ENCODE measurements at places on chromosomes 1 and 21. TPM values are rescaled to one million over a fixed set of nuclear protein-coding genes. Genes with fewer than 3 reads are reported as not detected.

- no peak for DNase-seq
- H3K36me3 ChIP-seq, result no peaks in the 10 kb centered on the region
- no peaks in the 10 kb centered on the region for H3K27me3 ChIP-seq
- peaks cover 8% of the 10 kb centered on the region for H3K4me1 ChIP-seq
- H3K4me3 ChIP-seq, result no peak overlapping the region
- no peak overlapping the region for H3K27ac ChIP-seq
Observed at GRCh38 chr1:85409516-85409915, 55.4 kb downstream of the DDAH1 start.

Gene A3GALT2
- total RNA-seq, result not detected

Gene SLC25A34
- 11.3 TPM for total RNA-seq

DNA sequence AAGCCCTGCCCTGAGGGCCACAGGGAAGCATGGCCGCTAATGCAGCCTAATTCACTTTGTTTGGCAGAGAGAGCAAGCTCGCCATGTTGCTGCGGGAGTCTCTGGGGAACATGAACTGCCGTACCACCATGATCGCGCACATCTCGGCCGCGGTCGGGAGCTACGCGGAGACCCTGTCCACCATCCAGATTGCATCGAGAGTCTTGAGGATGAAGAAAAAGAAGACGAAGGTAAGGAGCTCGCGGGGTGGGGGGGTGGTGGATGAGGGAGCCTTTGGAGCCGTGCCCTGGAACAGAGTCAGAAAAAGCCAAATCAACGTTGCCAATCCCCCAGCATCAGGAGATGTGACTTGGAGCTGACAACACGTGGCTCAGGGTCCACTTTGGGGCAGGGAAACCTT lies 529.4 kb downstream of the KIF26B start:
- no peaks in the 10 kb centered on the region for H3K27me3 ChIP-seq
- no peaks in the 10 kb centered on the region for H3K36me3 ChIP-seq
- DNase-seq, result no peak
- no peak overlapping the region for H3K4me3 ChIP-seq

GRCh38 chr1:2823921-2824610 lies 22.6 kb upstream of the TTC34 start:
- DNase-seq, result no peak
- peaks cover 5% of the 10 kb centered on the region for H3K4me1 ChIP-seq
- no peak overlapping the region for H3K4me3 ChIP-seq
- peaks cover 8% of the 10 kb centered on the region for H3K27me3 ChIP-seq
- H3K36me3 ChIP-seq, result no peaks in the 10 kb centered on the region

Gene KRTAP19-7
- not detected for total RNA-seq

Gene CBS
- 10.3 TPM for total RNA-seq

- no peaks in the 10 kb centered on the region for H3K27me3 ChIP-seq
- no peak for DNase-seq
- no peak overlapping the region for H3K27ac ChIP-seq
- no peaks in the 10 kb centered on the region for H3K36me3 ChIP-seq
Observed at GRCh38 chr21:44295646-44296045, 4.2 kb upstream of the PFKL start.

Gene SRSF10
- 118 TPM for total RNA-seq

- no peak for DNase-seq
- H3K36me3 ChIP-seq, result no peaks in the 10 kb centered on the region
- H3K4me1 ChIP-seq, result no peaks in the 10 kb centered on the region
- no peaks in the 10 kb centered on the region for H3K27me3 ChIP-seq
Observed at GRCh38 chr1:23632479-23633160, 59.0 kb upstream of the RPL11 start.

DNA sequence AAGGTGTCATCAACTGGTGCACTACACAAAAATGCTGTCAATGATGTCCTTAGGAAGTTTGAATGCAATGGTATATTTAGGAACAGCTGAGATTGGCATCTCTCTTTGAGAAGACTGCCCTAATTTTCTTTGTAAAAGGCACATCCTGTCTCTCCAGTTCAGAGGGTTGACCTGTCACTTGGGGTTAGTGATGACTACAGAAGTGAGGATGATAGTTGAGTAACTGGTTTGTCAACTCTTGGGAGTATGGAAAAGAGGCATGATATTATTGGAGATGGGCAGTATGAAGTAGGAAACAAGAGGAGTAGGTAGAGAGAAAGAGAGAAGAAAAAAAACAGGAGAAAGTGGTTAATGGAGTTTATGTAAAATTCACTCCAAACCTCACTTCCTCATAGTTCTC lies 40.4 kb upstream of the PIGC start:
- H3K4me3 ChIP-seq, result no peak overlapping the region
- H3K4me1 ChIP-seq, result no peaks in the 10 kb centered on the region
- no peaks in the 10 kb centered on the region for H3K27me3 ChIP-seq
- DNase-seq, result no peak
- H3K36me3 ChIP-seq, result no peaks in the 10 kb centered on the region

GRCh38 chr1:48775831-48776392 lies 779 bp downstream of the BEND5 start:
- H3K4me3 ChIP-seq, result peak overlapping the region; percentile 80
- no peak for DNase-seq
- H3K36me3 ChIP-seq, result no peaks in the 10 kb centered on the region
- H3K27me3 ChIP-seq, result no peaks in the 10 kb centered on the region

DNA sequence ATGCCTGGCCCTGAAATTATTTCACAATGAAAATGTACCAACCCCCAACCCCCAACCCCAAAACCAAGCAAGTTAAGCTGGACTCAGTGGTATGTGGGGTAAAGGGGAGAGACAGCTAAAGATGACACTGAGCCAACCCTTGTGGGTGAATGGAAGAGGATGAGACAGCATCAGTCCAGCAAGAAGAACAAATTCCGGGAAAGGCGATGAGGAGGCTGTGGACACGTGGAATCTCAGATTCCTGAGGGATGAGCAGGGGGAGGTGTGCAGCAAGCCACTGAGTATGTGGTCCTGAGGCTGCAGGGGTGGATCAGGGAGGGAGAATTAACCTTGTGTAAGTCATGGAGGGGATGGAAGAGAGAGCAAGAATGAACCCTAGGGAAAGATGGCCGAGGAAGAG lies 14.4 kb upstream of the ZNF362 start:
- no peaks in the 10 kb centered on the region for H3K27me3 ChIP-seq
- DNase-seq, result no peak
- H3K36me3 ChIP-seq, result no peaks in the 10 kb centered on the region
- H3K4me3 ChIP-seq, result no peak overlapping the region
- no peaks in the 10 kb centered on the region for H3K4me1 ChIP-seq

DNA sequence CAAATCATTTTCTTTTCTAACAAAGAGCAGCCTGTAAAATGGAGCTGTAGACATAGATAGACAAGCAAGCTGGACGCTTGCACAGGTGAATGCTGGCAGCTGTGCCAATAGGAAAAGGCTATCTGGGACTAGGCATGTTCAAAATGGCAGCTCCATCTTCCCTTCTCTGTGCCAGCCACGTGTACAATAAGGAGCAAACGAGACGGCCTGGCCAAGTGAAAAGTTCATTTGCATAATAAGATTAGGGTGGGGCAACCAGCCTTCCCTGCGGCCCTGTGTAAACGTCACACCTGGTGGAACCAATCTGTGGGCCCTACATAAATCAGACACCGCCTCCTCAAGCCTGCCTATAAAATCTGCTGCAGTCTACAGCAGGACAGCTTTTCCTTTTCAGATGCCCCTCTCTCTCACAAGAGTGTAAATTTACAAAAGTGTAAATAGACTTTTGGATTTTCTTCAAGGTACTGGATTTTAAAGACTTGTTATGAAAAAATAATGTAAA lies 16.6 kb upstream of the EDEM3 start:
- no peaks in the 10 kb centered on the region for H3K4me1 ChIP-seq
- no peaks in the 10 kb centered on the region for H3K27me3 ChIP-seq
- no peak overlapping the region for H3K4me3 ChIP-seq
- peak; percentile 43 for DNase-seq

GRCh38 chr1:163084330-163084729 lies 15.2 kb downstream of the RGS4 start:
- no peaks in the 10 kb centered on the region for H3K36me3 ChIP-seq
- H3K27me3 ChIP-seq, result no peaks in the 10 kb centered on the region
- DNase-seq, result no peak
- H3K27ac ChIP-seq, result no peak overlapping the region
- no peaks in the 10 kb centered on the region for H3K4me1 ChIP-seq
- H3K4me3 ChIP-seq, result no peak overlapping the region

DNA sequence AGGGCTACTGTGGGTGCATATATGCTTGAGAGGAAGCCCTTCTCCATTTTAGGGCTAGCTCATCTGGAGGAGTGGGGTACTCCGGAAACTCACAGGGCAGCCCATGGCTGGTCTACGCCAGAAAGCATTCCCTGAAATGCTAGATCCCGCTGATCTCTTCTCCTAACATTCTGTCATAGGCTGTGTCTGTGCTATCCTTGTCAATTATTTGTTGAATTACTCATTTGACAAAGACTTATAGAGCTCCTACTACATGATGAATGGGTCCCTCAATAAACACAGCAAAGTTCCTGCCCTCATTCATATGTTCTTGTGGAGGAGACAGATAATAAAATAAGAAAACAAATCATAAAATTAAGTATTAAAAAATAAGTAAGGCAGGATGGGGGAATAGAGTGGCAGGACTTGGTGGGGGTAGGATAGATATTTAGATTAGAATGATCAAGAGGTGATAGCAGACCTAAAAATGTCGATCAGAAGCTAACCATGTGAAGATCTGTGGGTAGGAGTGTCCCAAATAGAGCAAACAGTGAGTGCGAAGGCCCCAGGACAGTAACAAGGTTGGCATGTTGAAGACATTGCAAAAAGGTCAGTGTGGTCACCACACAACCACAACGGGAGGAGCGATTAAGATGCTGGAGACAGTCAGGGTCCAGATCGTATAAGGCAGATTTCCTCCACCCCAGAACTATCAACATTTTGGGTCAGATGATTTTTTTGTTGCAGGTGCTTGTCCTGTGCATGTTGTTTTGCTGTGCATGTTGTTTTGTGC lies 13.2 kb downstream of the NGF start:
- no peak for DNase-seq
- H3K4me3 ChIP-seq, result no peak overlapping the region
- H3K27me3 ChIP-seq, result no peaks in the 10 kb centered on the region
- no peak overlapping the region for H3K27ac ChIP-seq

GRCh38 chr1:9275567-9276034 lies 17.1 kb upstream of the SPSB1 start:
- H3K27ac ChIP-seq, result no peak overlapping the region
- peak; percentile 53 for DNase-seq
- H3K4me3 ChIP-seq, result no peak overlapping the region
- H3K27me3 ChIP-seq, result no peaks in the 10 kb centered on the region
- H3K36me3 ChIP-seq, result peaks cover 15% of the 10 kb centered on the region
- H3K4me1 ChIP-seq, result peaks cover 7% of the 10 kb centered on the region

Gene VTCN1
- 0.73 TPM for total RNA-seq

Gene CD5L
- 1.8 TPM for total RNA-seq

GRCh38 chr21:45926281-45926680 lies 55.3 kb upstream of the COL6A1 start:
- no peak overlapping the region for H3K4me3 ChIP-seq
- H3K27me3 ChIP-seq, result peaks cover 16% of the 10 kb centered on the region
- no peak for DNase-seq
- H3K36me3 ChIP-seq, result no peaks in the 10 kb centered on the region
- H3K27ac ChIP-seq, result no peak overlapping the region

GRCh38 chr1:212520299-212520698 lies 87.6 kb downstream of the NENF start:
- H3K27ac ChIP-seq, result no peak overlapping the region
- no peak for DNase-seq
- H3K36me3 ChIP-seq, result no peaks in the 10 kb centered on the region
- H3K4me3 ChIP-seq, result no peak overlapping the region

GRCh38 chr1:68111519-68112436 lies 61.4 kb upstream of the DIRAS3 start:
- H3K27ac ChIP-seq, result no peak overlapping the region
- H3K27me3 ChIP-seq, result no peaks in the 10 kb centered on the region
- peaks cover 24% of the 10 kb centered on the region for H3K4me1 ChIP-seq
- H3K4me3 ChIP-seq, result no peak overlapping the region
- peak; percentile 93 for DNase-seq

- peak overlapping the region; percentile 81 for H3K4me3 ChIP-seq
- H3K27me3 ChIP-seq, result no peaks in the 10 kb centered on the region
- H3K36me3 ChIP-seq, result peaks cover 43% of the 10 kb centered on the region
- H3K4me1 ChIP-seq, result peaks cover 23% of the 10 kb centered on the region
Observed at GRCh38 chr1:25245809-25246599, 1.2 kb downstream of the RSRP1 start.

GRCh38 chr1:44663417-44663816 lies 10.9 kb downstream of the TMEM53 start:
- H3K27ac ChIP-seq, result no peak overlapping the region
- H3K4me3 ChIP-seq, result no peak overlapping the region
- H3K36me3 ChIP-seq, result no peaks in the 10 kb centered on the region
- H3K27me3 ChIP-seq, result no peaks in the 10 kb centered on the region
- DNase-seq, result no peak
- peaks cover 10% of the 10 kb centered on the region for H3K4me1 ChIP-seq

GRCh38 chr21:45010096-45010495 lies 64.3 kb upstream of the ADARB1 start:
- peaks cover 42% of the 10 kb centered on the region for H3K27me3 ChIP-seq
- DNase-seq, result no peak

DNA sequence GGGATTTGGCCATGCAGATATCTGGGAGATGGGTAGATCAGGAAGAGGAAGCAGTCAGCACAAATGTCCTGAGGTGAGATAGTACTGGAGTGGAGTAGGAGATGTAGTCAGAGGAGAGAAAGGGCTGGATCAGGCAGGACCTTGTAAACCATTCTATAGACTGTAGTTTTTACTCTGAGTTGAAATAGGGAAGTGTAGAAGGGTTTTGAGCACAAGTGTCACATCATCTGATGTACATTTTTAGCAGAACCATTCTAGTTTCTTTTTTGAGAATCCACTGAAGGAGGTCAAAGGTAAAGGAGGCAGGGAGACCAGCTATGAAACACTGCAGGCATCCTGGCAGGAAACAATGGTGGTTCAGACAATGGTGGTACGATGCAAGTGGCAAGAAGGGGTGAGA lies 194.6 kb upstream of the RRP15 start:
- DNase-seq, result no peak
- no peaks in the 10 kb centered on the region for H3K27me3 ChIP-seq
- H3K4me1 ChIP-seq, result no peaks in the 10 kb centered on the region
- no peak overlapping the region for H3K27ac ChIP-seq

DNA sequence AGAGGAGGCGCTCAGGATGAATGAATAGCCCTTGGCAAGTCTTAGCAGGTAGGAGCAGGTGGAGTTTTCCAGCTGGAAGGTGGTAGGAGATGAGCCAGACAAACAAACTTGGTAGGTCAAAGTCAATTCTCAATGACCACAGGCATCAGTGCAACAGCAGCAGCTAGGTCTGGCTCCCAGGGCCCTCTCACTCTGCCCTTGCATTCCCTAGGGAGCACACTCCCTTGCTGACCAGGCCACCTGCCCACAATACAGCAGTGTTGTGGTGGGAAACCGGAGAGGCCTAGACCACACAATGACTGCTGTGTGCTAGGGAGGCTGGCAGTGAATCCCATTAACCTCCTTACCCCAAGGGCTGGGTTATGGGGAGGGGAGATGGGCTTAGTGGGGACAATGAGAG lies 13.0 kb upstream of the PAQR6 start:
- no peak overlapping the region for H3K27ac ChIP-seq
- DNase-seq, result no peak
- no peaks in the 10 kb centered on the region for H3K27me3 ChIP-seq
- no peak overlapping the region for H3K4me3 ChIP-seq
- H3K36me3 ChIP-seq, result peaks cover 100% of the 10 kb centered on the region

Gene CD48
- total RNA-seq, result not detected

GRCh38 chr1:62585469-62586155 lies 11.7 kb upstream of the ANGPTL3 start:
- H3K27me3 ChIP-seq, result no peaks in the 10 kb centered on the region
- H3K4me1 ChIP-seq, result no peaks in the 10 kb centered on the region
- peaks cover 16% of the 10 kb centered on the region for H3K36me3 ChIP-seq
- H3K27ac ChIP-seq, result no peak overlapping the region

GRCh38 chr1:107004421-107004820 lies 52.1 kb upstream of the PRMT6 start:
- no peaks in the 10 kb centered on the region for H3K36me3 ChIP-seq
- no peak overlapping the region for H3K4me3 ChIP-seq
- DNase-seq, result no peak
- no peaks in the 10 kb centered on the region for H3K4me1 ChIP-seq
- H3K27me3 ChIP-seq, result no peaks in the 10 kb centered on the region
